Activated naive CD8-positive, alpha-beta T cell treated with anti-CD3 and anti-CD28 coated beads for 36 hours (primary cell): ENCODE measurements at places on chromosomes 4 and X.

GRCh38 chrX:119427024-119427794, 28.1 kb downstream of the SLC25A43 start:
- peaks cover under 1% of the 10 kb centered on the region for H3K36me3 ChIP-seq
- no peak overlapping the region for H3K27ac ChIP-seq
- H3K27me3 ChIP-seq: no peaks in the 10 kb centered on the region
- no peak overlapping the region for H3K4me3 ChIP-seq
- peaks cover 18% of the 10 kb centered on the region for H3K4me1 ChIP-seq

DNA sequence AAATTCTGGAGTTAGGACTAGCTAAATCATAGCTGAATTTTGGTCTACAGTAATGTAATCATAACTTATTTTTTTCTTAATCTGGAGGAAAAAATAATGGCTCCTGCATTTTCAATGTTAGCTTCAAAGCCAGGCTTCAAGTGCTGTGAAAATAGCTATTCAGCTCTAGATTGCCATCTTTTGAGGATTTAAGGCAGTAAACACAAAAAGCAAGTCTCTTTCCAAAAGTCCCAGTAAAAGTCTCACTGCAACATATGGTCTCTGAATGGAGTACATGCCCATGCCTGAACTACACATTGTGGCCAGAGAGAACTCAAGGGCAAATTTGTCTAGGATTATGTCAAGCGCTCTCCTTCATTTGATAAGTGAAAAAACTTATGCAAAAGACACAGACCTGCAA, 720.9 kb downstream of the FSTL5 start:
- H3K27ac ChIP-seq: no peak overlapping the region
- no peaks in the 10 kb centered on the region for H3K36me3 ChIP-seq
- H3K4me3 ChIP-seq: no peak overlapping the region
- H3K4me1 ChIP-seq: no peaks in the 10 kb centered on the region

DNA sequence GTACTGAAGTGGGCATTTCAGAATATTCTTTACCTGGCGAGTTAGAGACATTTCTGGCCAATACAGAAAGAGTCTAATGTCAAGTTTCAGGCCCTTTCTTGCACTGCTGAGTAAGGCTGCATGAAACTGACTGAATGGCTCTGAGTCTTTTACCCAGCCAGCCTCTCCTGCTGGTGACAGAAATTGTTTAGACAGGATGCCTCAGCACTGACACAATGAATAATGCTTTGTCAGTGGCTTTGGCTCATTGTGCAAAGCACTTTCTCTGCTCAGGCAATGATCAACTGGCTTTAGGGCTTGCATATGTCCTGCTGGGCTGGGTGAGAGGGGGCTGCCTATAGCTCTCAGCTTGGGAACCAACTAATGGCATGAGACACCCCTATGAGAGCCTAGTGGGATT, 45.5 kb downstream of the CLNK start:
- peaks cover 5% of the 10 kb centered on the region for H3K36me3 ChIP-seq
- DNase-seq: no peak
- H3K27me3 ChIP-seq: no peaks in the 10 kb centered on the region
- H3K27ac ChIP-seq: no peak overlapping the region

- peaks cover 3% of the 10 kb centered on the region for H3K27me3 ChIP-seq
- peak overlapping the region; percentile 7 for H3K27ac ChIP-seq
- no peak for DNase-seq
Measured at GRCh38 chr4:143417679-143418403, 81.2 kb downstream of the GAB1 start.

DNA sequence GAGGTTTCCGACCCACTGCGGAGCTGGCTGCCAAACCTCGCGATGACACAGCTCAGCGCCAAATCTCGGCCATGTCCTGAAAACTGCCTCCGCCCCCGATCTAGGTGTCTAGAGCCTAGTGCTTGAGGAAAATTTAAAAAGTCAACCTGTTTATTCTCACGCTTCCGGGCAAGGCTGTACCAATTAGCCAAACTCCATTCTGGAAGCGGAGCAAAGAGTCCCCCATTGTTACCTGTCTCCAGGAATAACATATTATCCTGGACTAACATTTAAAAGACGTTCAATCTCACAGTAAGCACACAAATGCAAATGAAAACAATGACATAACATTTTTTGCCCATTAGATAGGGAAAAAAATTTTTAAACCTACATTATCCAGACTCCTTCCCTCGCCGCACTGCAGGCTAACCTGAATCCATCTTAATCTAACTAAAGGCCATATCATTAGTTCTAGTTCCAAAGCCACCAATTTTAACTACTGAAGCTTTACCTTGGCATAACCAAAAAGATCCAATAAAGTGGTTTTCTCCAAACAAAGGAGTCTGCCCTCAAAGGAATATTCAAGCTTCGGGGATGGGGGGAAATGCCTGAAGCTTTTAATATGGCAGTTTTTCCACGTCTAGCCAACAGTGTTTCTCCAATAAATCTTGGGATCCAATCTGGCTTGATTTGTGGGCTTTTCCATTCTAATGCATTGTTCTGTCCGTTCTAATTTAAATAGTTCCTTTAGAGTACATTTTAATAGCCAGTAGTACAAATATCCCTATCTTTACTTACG, 1.9 kb downstream of the HUWE1 start:
- no peak for DNase-seq
- peaks cover 24% of the 10 kb centered on the region for H3K4me1 ChIP-seq
- H3K27me3 ChIP-seq: no peaks in the 10 kb centered on the region
- peaks cover 42% of the 10 kb centered on the region for H3K36me3 ChIP-seq
